ENCODE measurements at places on chromosomes 2 and 18.
A peak's percentile ranks its signal among the peaks of the same experiment; 100 is the strongest.

DNA sequence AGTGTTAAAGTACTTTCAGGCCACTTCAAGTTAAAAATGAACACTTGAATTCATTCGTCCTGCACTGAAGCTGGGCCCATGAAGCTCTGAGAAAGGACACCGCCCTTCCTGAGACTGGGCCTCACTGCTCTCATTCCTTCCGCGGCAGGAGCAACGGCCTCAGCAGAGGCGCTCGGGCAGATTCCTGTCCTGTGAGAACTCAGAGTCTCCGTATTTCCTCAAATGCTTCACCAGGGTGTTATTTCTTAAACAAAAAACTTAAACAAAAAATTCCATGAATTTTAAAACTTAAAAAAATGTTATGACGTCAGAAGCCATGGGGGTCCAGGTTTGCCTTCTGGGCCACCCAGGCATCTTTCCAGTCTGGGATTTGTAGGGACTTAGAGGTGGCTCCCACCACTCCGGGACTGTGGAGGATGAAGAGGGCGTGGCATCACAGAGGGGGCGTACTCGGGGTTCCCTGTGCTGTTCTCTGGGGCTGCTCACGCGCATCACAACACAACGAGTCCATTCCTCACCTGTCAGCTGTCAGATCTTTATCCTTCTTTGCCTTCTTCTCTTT, 115.9 kb upstream of the ASB18 start:
- DNase-seq, result no peak

DNA sequence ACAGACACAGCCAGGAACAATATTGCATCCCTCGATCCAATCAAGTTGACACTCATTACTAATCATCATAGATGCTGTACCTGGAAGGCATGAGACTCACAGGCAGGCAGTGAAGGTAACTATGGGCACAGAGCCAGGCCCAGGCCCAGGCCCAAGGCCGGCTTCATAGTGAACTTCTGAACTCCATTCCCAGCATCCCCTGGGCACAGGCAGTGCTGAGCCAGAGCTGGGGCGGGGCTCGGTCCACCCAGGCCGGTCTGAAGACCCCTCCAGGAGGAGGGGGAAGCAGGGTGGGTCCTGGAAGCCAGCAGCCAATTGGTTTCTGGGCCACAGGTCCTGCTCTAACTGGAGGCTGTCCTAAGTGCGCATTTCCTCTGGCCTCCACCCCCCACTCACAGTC, 37.6 kb downstream of the MLPH start:
- no peak for DNase-seq

- DNase-seq, result no peak
Observed at GRCh38 chr2:235165136-235165535, 213.3 kb downstream of the SH3BP4 start.

DNA sequence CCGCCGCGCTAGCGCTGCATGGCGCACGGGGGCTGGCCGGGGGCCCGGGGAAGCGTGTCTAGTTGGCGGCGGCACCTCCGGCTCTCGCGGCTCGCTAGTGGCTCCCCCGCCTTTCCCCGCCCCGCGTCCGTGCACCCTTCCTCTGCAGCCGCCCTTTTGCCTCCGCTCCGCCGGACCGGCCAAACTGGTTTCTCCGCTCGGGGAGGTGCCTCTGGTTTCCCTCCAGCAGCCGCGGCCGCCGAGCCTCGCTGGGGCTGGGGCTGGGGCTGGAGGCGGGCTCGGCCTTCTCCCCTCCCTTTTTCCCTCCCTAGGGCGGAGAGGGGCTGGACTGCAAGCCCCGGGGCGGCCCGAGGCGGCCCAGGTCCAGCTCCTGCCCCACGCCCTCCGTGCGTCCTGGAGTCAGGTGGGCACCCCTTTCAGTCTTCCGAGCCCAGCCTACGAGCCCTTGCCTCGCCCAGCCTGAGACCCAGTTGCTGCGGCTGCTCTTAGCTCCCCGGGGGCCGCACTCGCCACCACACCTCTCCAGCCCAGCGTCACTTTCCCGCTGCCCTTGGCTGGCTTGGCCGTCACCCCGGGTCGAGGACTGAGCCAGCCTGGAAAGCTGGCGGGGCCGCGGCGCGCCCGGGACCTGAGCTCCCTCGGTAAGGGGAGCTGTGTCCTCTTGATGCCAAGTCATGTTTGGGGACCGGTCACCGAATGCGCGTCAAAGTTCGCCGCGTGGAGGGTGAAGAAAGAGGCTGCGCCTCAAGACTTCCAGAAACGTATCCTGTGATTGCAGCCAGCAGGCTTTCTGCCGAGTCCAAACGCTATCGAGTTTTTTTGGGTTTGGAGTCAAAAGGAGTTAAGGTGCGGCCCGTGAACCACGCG, at the start of gene ATP8B1:
ATP8B1 (minus strand) TSS at position 213 of the 867 bp plus-strand sequence. CDS start 71,508 bp downstream, outside the sequence.
- peak; percentile 74 for DNase-seq

GRCh38 chr2:4693266-4693665, 989.9 kb downstream of the DCDC2C start:
- DNase-seq, result no peak

GRCh38 chr18:2879889-2880288, 33.1 kb downstream of the EMILIN2 start:
- DNase-seq, result no peak

GRCh38 chr2:6639929-6640620, 225.6 kb downstream of the CMPK2 start:
- DNase-seq, result no peak
